Activated CD4-positive, alpha-beta T cell treated with anti-CD3 and anti-CD28 coated beads, Interleukin-2, amount 10 ng/mL, durations not matched to agents 24 days and 14 days (primary cell): ENCODE measurements at places on chromosomes 3 and 15. TPM values are rescaled to one million over a fixed set of nuclear protein-coding genes. Genes with fewer than 3 reads are reported as not detected.

DNA sequence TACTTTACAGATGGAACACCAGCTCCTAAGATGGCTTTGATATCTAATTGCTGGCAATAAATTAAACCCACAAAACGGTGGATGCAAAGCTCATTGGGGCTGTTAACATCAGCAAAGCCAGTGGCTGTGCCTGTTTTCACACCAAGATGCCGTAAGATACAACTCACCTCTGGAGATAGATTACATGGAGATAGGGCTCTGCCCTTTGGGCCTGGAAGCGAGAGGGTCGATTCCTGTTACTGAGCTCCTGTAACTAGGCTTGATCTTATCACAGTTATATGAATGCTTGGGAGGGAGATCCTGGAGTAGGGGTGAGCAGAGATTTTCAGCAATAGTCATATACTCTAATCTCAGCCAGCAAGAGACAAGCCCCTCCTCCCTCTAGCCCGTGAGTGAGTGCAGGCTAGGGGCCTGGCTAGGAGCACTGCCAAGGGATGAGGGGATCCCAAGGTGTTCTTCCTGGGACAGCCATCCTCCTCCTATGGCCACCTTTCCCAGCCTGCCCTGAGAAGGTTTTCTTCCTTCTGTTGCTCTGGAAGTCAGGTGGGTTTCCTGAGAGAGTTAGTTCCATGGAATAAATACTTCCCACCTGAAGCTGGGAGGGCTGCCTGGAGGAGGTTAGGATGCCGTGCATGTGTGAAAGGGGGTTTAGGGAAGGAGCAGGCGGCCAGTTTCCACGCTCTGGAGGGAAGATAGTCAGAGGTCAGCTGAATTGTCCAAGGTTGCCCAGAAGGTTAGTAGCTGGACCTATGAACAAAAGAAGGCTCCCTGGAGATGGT lies 18.1 kb upstream of the DOCK3 start:
- no peaks in the 10 kb centered on the region for H3K27me3 ChIP-seq
- H3K27ac ChIP-seq = peak overlapping the region; percentile 49
- DNase-seq = no peak
- no peak overlapping the region for H3K4me3 ChIP-seq
- peaks cover 2% of the 10 kb centered on the region for H3K36me3 ChIP-seq
- H3K4me1 ChIP-seq = peaks cover 23% of the 10 kb centered on the region

DNA sequence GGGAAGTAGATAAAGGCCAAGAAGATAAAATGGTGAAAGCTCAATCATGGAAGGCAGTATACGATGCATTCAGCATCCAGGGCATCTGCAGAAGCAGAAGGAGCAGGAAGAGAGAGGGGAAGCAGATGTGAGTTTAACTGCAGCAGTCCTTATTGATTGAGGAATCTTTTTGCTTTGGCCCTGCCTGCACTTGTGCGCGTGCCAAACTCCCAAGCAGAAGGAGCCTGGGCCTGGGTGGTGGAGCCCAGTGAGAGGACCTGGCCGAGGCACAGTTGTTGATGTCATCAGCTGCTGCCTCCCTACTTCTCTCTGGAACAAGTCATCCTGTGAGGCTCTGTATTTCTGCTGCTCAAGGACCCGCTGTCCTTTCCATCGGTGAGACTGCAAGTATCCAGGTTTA lies 65.5 kb upstream of the ROPN1 start:
- H3K27me3 ChIP-seq = peaks cover 17% of the 10 kb centered on the region
- no peaks in the 10 kb centered on the region for H3K36me3 ChIP-seq
- H3K4me1 ChIP-seq = no peaks in the 10 kb centered on the region
- DNase-seq = no peak
- no peak overlapping the region for H3K27ac ChIP-seq
- no peak overlapping the region for H3K4me3 ChIP-seq

DNA sequence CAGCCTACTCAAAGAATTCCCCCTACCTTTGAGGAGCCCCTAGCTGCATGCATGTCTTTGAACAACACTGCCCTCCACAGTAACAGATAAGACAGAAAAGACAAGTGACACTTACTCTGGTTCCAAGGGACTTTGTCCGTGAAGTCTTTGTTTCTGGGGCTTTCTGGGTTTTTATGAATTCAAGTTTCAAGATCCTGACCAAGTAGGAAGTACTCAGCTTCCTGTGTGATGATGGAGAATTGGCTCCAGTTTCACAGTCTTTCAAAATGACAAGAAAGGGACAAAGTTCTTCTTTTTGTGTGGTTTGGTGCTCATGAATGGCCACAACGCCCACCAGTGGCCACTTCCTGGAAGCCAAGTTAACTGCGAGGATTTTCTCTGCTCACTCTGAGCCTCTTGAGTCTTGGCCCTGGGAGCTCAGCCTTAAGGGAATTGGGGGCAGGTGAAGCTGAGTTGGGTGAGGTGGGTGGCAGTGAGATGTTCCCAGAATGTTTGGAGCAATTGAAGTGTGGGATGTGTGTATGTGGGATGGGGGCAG lies at the start of gene CCR1:
Gene CCR1 (minus strand): TSS at position 147 of the 538 bp plus-strand sequence. CDS start 4,000 bp downstream, outside the sequence.
- H3K27ac ChIP-seq = peak within 1 kb of the TSS; percentile 74
- peak; percentile 89 for DNase-seq
- H3K4me1 ChIP-seq = peaks cover 56% of the 10 kb centered on the region
- peak within 1 kb of the TSS; percentile 73 for H3K4me3 ChIP-seq
- H3K27me3 ChIP-seq = peaks cover 2% of the 10 kb centered on the region
- H3K36me3 ChIP-seq = peaks cover 14% of the 10 kb centered on the region

DNA sequence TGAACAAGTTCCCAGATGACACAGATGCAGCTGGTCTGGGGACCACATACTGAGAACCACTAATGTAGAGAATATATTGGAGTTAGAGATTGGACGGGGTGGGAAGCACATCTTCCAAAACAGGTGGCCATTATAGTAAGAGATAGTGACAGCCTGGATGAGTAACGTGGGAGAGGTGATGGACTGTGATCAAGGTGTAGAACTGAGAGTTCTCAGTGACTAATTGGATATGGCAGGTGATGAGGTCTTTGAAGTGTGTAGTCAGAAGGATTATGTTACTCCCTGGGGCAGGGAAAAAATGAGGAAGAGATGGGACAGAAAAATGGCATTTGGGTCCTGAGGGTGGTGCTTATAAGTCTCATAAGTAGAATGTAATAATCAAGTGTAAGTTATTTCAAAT lies 66.6 kb downstream of the KCNMB2 start:
- H3K27me3 ChIP-seq = no peaks in the 10 kb centered on the region
- no peak overlapping the region for H3K27ac ChIP-seq
- H3K36me3 ChIP-seq = no peaks in the 10 kb centered on the region
- H3K4me1 ChIP-seq = no peaks in the 10 kb centered on the region
- no peak overlapping the region for H3K4me3 ChIP-seq

DNA sequence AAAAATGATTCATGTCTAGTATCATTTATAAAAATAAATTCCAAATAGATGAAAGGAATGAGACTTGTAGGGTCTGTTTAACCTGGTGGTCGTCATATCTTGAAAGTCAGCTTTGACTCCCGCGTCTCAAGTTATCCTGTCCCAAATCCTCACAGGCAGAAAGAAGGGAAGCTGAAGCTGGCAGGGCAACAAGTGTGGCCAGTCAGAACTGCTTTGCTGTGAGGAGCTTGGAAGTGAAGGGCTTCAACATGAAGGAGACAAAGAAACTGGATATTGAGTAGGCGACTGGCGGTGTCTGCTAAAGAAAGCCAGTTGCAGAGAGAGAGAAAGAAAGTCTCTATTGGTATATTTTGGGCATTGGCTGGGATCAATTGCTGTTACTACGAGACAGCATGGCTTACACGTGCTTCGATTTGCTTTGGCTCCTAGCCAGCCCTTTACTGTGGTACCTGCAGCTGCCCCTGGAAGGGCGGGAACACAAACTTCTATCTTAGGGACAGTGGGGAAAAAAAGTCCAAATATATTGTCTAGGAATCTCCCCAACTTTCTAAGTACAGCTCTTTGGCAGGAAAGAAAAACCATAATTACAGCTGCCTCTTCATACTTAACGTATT lies 107.2 kb downstream of the CHST2 start:
- H3K27ac ChIP-seq = no peak overlapping the region
- H3K27me3 ChIP-seq = no peaks in the 10 kb centered on the region
- DNase-seq = no peak

DNA sequence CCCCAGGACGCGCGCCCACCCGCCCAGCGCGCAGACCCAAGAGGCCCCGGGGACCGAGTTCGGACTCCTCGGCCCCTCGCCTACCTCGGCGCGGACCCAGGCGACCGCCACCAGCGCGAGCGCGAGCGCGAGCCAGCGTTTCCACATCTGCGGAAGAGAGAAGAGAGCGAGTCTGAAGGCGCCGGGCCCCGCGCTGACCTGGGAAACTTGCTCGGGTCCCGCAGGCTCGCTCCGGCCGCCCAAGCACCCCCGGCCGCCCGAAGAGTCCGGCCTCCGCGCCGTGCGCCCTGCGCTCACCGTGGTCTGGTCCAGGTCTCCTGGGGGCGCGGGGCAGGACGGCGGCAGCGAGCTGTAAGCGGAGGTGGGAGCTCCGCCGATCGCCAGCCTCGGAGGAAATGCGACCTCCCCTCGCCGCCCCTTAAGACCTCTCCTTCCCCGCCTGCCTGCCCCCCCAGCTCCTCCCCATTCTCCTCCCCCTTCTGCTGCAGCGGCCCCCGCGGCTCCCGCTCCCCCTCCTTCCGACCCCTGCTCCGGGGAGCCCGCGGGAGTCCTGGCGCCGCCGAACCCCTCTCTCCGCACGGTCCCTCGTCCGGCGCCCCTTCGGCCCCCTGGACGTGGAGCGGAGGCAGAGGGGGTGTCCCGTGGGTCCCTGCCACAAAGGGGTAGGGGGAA lies at the start of gene FSTL1:
Gene FSTL1 (minus strand): TSS at position 393 of the 672 bp plus-strand sequence. CDS start 246 bp downstream, at position 147.
- H3K4me1 ChIP-seq = peaks cover 7% of the 10 kb centered on the region
- H3K27me3 ChIP-seq = peaks cover 60% of the 10 kb centered on the region
- DNase-seq = no peak
- no peak within 1 kb of the TSS for H3K27ac ChIP-seq
- peak within 1 kb of the TSS; percentile 84 for H3K4me3 ChIP-seq
- no peaks in the 10 kb centered on the region for H3K36me3 ChIP-seq

GRCh38 chr3:128152419-128153155 lies 694 bp upstream of the EEFSEC start:
- no peaks in the 10 kb centered on the region for H3K27me3 ChIP-seq
- H3K4me1 ChIP-seq = peaks cover 17% of the 10 kb centered on the region
- peaks cover 22% of the 10 kb centered on the region for H3K36me3 ChIP-seq

DNA sequence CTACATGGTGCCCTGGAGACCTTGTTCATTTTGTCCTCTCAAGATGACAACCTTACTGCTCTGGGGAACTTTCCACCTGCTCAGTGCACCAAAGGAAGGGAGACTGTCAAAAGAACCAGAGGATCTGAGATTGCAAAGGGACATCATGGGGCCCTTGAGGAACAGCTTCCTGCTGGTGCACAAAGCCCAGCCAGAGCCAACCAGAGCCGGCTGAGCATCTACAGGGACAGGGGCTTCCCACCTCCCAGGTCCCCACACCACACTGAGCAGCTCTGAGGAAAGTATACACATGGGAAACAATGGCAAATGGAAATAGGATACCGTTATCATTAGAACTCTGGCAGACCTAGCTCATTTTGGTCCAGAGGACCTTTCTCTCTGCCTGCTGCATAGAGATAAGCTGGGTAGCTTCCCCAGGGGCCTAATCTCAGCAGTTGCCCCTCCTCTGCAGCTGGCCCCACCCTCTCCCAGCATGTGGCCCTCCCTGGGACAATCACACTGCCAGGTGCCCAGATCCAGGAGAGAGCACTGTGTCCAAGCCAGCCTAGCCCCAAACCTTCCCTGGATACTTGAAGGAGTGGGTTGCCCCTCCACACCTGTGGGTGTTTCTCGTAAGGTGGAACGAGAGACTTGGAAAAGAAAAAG lies 123.4 kb upstream of the PRR20G start:
- no peaks in the 10 kb centered on the region for H3K36me3 ChIP-seq
- no peak overlapping the region for H3K27ac ChIP-seq
- H3K27me3 ChIP-seq = peaks cover 8% of the 10 kb centered on the region
- H3K4me1 ChIP-seq = no peaks in the 10 kb centered on the region

DNA sequence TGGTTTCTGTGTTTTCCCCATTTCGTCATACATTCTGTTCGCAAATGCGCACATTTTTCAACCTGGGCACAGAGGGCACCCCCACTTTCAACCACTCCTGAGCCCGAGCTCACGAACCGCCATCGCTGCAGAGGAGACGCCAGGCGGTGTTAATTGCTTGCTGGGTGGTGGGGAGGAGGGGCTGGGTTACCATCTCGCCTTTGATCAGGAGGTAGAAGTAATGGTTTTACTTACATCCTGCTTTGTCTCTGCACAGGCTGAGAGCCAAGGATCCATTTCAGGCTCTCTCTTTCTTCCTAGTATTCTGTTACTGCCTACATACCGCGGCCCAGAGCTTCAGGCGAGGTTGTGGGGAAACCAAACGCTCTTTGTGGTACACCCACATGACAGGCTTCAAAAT lies 177.3 kb upstream of the WNT5A start:
- no peaks in the 10 kb centered on the region for H3K27me3 ChIP-seq
- H3K36me3 ChIP-seq = no peaks in the 10 kb centered on the region
- H3K4me1 ChIP-seq = no peaks in the 10 kb centered on the region
- no peak overlapping the region for H3K27ac ChIP-seq
- no peak overlapping the region for H3K4me3 ChIP-seq

- H3K27me3 ChIP-seq = no peaks in the 10 kb centered on the region
- peaks cover 43% of the 10 kb centered on the region for H3K4me1 ChIP-seq
- H3K27ac ChIP-seq = peak overlapping the region; percentile 62
- DNase-seq = no peak
- no peak overlapping the region for H3K4me3 ChIP-seq
- peaks cover 46% of the 10 kb centered on the region for H3K36me3 ChIP-seq
Observed at GRCh38 chr3:46939578-46940445, 36.7 kb downstream of the CCDC12 start.

DNA sequence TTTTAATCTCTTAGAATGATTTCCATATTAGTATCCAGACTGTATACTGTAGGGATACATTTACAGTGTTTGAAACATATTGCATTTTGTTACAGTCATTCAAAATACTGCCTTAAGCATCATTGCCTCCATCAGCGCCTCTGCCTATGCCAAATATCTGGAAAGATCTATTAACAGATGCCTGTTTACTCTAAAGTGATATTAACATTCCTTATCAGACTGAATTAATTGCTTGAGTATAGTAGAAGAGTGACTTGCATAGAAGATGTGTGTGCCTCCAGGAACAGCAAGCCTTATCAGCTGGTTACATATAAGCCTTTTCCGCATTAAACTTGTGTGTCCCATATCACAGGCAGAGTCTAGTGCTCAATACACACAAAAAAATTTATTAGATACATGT lies 379.1 kb downstream of the CADM2 start:
- no peaks in the 10 kb centered on the region for H3K27me3 ChIP-seq
- H3K4me3 ChIP-seq = no peak overlapping the region
- H3K27ac ChIP-seq = no peak overlapping the region
- no peak for DNase-seq

- no peak overlapping the region for H3K27ac ChIP-seq
- H3K36me3 ChIP-seq = peaks cover 2% of the 10 kb centered on the region
- no peak for DNase-seq
- no peaks in the 10 kb centered on the region for H3K27me3 ChIP-seq
- H3K4me3 ChIP-seq = no peak overlapping the region
Observed at GRCh38 chr3:100027321-100027720, 87.0 kb downstream of the FILIP1L start.

- no peaks in the 10 kb centered on the region for H3K4me1 ChIP-seq
- no peak for DNase-seq
- H3K4me3 ChIP-seq = no peak overlapping the region
- H3K27me3 ChIP-seq = no peaks in the 10 kb centered on the region
Observed at GRCh38 chr3:24781454-24781853, 286.8 kb upstream of the THRB start.

The ZIC4 gene
- total RNA-seq = not detected in 2 replicates

The ZNF662 gene
- 0.12 and 0.19 TPM in 2 replicates for total RNA-seq

The C3orf22 gene
- not detected in 2 replicates for total RNA-seq

The ISG20 gene
- 33.9 and 35.5 TPM in 2 replicates for total RNA-seq

The MEIS2 gene
- total RNA-seq = not detected in 2 replicates
